Muscle of leg (tissue), 16 donors: ENCODE measurements at places on chromosomes 4 and X.

DNA sequence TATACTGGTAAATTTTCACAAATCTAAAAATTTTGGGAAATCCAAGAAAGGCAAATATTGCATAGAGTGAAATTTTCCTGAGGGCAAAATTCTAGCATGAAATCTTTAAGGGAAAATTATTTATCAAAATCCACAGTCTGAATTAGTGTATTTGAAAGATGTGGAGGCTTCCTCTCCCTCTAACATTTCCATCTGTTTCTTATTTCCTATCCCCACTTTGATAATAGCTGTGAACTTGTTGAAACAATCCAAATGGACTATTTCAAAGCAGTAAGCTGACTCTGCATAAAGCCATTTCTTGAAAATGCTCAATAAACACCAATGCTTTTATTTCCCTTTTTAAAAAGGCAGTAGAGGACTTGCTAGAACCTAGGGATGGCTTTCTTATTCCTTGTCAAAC lies 107.3 kb upstream of the PABPC4L start:
- H3K27me3 ChIP-seq, result no peaks in the 10 kb centered on the region
- no peak overlapping the region for H3K4me3 ChIP-seq
- DNase-seq, result no peak
- no peak overlapping the region for H3K27ac ChIP-seq

- H3K4me3 ChIP-seq, result no peak overlapping the region
- no peak for DNase-seq
- H3K36me3 ChIP-seq, result no peaks in the 10 kb centered on the region
- no peaks in the 10 kb centered on the region for H3K4me1 ChIP-seq
- H3K27ac ChIP-seq, result no peak overlapping the region
Observed at GRCh38 chr4:129384974-129385373, 289.0 kb downstream of the C4orf33 start.

GRCh38 chrX:22237479-22237878 lies 35.2 kb upstream of the CBLL2 start:
- H3K27ac ChIP-seq, result no peak overlapping the region
- no peak for DNase-seq
- no peaks in the 10 kb centered on the region for H3K4me1 ChIP-seq
- H3K4me3 ChIP-seq, result no peak overlapping the region
- no peaks in the 10 kb centered on the region for H3K36me3 ChIP-seq

- H3K27ac ChIP-seq, result peak overlapping the region; percentile 89
- no peaks in the 10 kb centered on the region for H3K27me3 ChIP-seq
- peaks cover 35% of the 10 kb centered on the region for H3K4me1 ChIP-seq
- no peak overlapping the region for H3K4me3 ChIP-seq
- peak; percentile 35 for DNase-seq
- peaks cover 46% of the 10 kb centered on the region for H3K36me3 ChIP-seq
Observed at GRCh38 chr4:7829652-7830580, 109.7 kb downstream of the AFAP1 start.

DNA sequence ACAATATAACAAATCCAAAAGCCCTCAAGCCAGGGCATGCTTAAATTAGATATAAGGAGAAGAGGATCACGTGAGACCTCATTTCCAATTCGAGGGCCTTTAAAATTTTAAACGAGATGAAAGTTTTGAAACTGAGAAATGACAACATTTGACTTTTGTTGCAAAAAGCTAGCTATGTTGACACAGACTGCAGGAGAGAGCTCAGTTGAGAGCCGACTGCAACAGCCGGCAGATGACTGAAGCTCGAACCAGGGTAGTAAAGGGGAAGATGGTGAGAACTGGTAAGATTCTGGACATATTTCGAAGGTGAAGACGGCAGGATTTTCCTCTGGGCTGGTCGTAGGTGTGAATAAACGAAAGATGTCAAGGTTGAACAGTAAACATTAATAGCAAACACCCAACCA lies 773 bp downstream of the PRMT9 start:
- DNase-seq, result peak; percentile 59
- peaks cover 2% of the 10 kb centered on the region for H3K4me1 ChIP-seq
- H3K27me3 ChIP-seq, result no peaks in the 10 kb centered on the region
- H3K27ac ChIP-seq, result peak overlapping the region; percentile 88

DNA sequence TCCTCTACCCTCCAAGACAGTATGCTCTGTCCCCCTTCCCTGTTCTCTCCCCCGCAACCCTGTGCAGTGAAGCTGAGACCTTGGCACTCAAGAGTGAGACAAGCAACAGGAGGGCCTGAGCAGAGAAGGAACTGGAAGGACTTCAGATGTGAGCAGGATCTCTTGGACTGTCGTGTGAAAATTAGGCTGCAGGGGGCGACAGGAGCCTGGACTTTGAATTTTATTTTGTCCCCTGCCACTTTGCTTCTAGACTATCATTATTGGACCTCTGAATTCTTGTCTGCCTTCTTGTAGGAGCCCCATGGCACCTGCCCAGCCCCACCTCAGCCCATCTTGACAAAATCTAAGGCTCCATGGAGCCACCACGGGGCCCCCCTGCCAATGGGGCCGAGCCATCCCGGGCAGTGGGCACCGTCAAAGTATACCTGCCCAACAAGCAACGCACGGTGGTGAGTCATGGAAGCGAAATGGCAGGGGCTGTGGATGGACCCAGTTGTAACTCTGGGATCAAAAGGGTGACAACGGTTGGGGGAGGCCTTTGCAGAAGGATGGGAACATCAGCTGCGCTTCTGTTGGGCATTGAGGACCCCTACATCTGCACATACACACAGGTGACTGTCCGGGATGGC lies 1.7 kb downstream of the ARAF start:
- H3K27me3 ChIP-seq, result no peaks in the 10 kb centered on the region
- H3K4me3 ChIP-seq, result no peak overlapping the region
- H3K4me1 ChIP-seq, result peaks cover 12% of the 10 kb centered on the region
- H3K36me3 ChIP-seq, result peaks cover 30% of the 10 kb centered on the region
- no peak for DNase-seq

GRCh38 chr4:123588631-123589241 lies 192.1 kb downstream of the SPRY1 start:
- H3K27me3 ChIP-seq, result no peaks in the 10 kb centered on the region
- H3K4me1 ChIP-seq, result peaks cover 12% of the 10 kb centered on the region

GRCh38 chr4:184370711-184371389 lies 103.5 kb downstream of the IRF2 start:
- H3K27ac ChIP-seq, result peak overlapping the region; percentile 23
- no peaks in the 10 kb centered on the region for H3K36me3 ChIP-seq
- H3K27me3 ChIP-seq, result no peaks in the 10 kb centered on the region
- no peak overlapping the region for H3K4me3 ChIP-seq

GRCh38 chrX:8846266-8846665 lies 45.1 kb upstream of the FAM9A start:
- no peaks in the 10 kb centered on the region for H3K36me3 ChIP-seq
- DNase-seq, result no peak
- H3K27me3 ChIP-seq, result peaks cover 15% of the 10 kb centered on the region
- no peaks in the 10 kb centered on the region for H3K4me1 ChIP-seq

DNA sequence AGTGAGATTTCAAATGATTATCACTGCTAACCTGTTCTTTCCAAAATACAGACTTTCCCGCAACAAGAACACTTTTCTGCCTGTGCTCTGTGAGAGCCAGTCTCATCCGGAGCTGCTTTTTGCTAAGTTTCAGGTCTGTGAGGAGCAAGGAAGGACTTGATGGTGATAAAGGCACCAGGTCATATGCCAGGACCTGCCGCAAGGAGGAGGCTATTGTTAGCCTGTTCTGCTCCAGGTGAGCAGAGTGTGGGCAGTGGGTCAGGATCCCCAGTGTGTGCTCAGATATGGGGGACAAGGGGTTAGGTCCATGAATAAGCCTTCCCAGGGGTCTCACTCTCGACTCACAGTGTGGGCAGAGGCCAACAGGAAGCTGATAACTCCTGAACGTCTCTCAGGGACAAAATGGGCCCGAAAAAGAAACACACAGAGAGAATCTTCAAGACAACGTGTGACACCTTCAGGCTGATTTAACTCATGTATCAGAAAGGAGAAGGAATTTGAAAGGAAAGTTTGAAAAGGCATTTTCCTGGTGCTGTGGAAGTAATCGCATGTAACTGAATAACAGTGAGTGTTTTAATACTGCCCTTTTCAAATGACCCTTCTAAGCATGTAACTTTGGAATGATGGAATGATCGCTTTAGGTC lies 57.7 kb upstream of the PDLIM3 start:
- peaks cover 3% of the 10 kb centered on the region for H3K27me3 ChIP-seq
- H3K4me1 ChIP-seq, result peaks cover under 1% of the 10 kb centered on the region
- no peak overlapping the region for H3K4me3 ChIP-seq

- DNase-seq, result peak; percentile 80
- peak overlapping the region; percentile 71 for H3K27ac ChIP-seq
- H3K36me3 ChIP-seq, result no peaks in the 10 kb centered on the region
- H3K4me1 ChIP-seq, result peaks cover 4% of the 10 kb centered on the region
- H3K27me3 ChIP-seq, result no peaks in the 10 kb centered on the region
Observed at GRCh38 chr4:145679520-145679919, 426 bp upstream of the C4orf51 start.
